ENCODE measurements at places on chromosomes 7 and 10.

GRCh38 chr7:22418251-22419046, 61.5 kb upstream of the RAPGEF5 start:
- DNase-seq = no peak

GRCh38 chr10:98096731-98097130, 37.7 kb upstream of the R3HCC1L start:
- no peak for DNase-seq

- DNase-seq = no peak
Measured at GRCh38 chr7:146956853-146957252, 840.3 kb downstream of the CNTNAP2 start.

DNA sequence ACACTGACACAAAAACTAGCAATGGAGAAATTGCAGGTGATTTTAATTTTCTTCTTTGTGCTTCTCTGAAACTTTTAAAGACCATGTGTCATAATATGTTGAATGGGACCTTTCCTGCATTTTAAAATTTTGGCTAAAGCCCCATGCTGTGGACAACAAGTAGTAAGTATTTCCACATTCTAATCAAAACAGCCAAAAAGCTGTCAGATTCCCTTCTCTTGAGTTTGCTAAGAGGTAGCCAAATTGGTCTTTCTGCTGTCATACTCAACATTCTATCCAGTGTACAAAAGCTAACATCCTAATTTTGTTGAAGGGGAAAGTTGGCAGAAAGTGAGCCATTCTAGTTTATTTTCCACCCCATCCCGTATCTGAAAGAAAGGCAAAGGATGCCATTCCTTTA, 447.6 kb downstream of the TFEC start:
- no peak for DNase-seq

DNA sequence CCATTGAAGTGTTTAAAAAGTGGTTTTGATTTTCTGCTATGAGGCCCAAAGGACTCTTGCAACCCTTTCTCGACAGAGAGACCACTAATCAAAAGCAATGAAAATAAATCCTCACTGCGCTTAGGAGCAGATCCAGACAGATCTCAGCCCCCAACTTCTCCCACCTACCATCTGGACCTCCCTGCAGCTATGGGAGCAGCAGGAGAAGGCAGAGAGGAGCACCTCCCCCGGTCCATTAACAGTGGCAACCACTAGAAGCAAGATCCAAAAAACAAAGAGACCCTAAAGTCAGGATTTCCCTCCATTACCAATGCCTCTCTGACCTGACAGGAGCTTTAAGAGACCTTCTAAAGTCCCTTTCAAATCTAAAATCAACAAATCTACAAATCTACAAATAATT, 99.0 kb upstream of the LSM8 start:
- no peak for DNase-seq

DNA sequence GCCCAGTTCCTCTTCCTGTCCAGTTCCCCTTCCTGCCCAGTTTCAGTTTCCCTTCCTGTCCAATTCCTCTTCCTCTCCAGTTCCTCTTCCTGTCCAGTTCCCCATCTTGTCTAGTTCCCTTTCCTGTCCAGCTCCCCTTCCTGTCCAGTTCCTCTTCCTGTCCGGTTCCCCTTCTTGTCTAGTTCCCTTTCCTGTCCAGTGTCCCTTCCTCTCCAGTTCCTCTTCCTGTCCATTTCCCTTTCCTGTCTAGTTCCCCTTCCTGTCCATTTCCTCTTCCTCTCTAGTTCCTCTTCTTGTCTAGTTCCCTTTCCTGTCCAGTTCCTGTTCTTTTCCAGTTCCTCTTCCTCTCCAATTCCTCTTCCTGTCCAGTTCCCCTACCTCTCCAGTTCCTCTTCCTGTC, 68.1 kb upstream of the ADCY1 start:
- no peak for DNase-seq

Measured in IMR-90 (cell line).